ENCODE measurements at places on chromosomes 16 and 17. TPM values are rescaled to one million over a fixed set of nuclear protein-coding genes. Genes with fewer than 3 reads are reported as not detected.
A peak's percentile ranks its signal among the peaks of the same experiment; 100 is the strongest.

- DNase-seq, result no peak
These were observed 20.1 kb upstream of the YWHAE start for GRCh38 chr17:1420163-1420562.

- DNase-seq, result no peak
These were observed 13.7 kb downstream of the TIMM22 start for GRCh38 chr17:1010586-1010985.

DNA sequence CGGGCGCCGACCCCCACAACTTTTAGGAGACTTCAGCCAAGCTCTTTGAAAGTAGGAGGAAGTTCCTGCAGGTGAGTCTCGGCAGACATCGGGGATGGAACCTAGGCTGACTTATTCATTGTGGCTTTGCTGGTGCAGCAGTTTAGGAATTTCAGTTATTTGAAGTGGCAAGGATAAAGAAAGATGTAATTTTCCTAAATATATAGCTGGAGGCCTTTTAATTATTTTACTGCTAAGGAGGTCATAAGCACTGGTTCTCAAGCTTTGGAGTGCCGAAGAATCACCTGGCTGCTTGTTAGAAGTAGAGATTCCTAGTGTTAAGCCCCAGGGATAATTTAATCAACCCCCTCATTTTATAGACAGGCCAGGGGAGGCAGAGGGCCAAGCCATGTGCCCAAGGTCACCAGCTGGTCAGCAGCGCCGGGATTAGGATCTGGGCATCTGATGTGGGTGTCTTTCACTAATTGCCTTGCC, 28.9 kb upstream of the BCAR1 start:
- no peak for DNase-seq

DNA sequence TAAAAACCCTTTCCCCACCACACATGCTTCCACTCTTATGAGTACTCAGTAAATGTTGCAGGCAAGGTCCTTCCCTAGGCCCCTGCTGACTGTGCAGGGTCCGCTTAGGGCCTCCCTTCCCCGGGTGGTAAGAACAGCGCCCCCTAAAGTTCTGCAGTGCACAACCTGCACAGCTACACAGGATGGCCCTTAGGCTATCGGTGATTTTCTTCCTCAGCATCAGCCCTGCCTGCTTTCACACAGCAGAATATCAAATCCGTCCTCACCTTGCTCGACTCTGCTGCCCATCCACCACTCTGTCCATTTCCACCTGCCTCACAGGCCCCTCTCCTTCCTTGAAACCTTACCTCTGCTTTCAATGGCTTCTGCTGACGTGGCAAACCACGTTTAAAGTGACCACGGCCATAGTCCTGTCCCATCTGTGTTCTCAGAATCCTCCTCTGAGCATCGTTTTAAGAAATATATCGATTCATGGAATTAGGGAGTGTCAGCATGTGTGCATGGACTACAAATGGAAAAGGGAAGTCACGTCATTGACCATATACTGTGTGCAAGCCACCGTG, 51.4 kb upstream of the TMEM132E start:
- DNase-seq, result no peak

DNA sequence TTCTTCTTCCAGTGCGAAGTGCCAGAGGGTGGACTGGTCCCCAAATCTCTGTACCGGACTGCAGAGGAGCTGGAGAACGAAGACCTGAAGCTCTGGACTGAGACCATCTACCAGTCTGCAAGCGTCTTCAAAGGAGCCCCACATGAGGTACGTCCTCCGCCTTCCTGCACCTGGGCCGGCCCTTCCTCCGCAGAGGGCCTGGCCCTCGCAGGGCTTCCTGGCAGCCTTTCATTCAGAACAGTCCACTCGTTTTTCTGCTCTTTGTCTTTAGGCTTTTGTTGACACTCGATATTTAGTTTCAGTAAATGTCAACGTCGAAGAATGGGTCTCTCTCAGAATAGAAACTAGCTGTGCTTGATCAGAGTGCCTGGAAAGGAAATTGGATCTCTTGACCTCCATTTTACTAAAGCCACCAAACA, 68.6 kb downstream of the SEC14L1 start:
- no peak for DNase-seq

GRCh38 chr17:57902800-57903759, 52.1 kb downstream of the CUEDC1 start:
- DNase-seq, result peak; percentile 92

- DNase-seq, result peak; percentile 59
These were observed 12.3 kb upstream of the UBE2I start for GRCh38 chr16:1297018-1297696.

DNA sequence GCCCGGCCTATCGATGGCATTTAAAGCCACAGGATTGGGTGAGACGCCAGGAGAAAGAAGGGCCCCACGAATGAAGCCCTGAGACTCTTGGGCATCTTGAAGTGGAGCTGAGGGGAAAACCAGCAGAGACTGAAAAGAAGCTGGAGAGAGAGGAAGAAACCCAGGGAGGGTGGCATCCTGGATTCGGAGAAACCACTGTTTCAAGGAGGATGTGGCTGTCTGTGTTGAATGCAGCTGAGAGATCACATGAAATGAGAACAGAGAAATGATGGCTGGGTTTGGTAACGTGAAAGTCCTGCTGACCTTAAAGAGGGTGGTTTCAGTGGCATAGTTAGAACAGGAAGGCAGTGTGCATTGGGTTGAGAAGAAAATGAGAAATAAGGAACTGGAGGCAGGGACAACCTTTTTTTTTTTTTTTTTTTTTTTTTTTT, 3.8 kb downstream of the TNFSF12 start:
- DNase-seq, result no peak

- no peak for DNase-seq
These were observed 483.7 kb downstream of the SOX9 start for GRCh38 chr17:72604518-72604917.

TSEN54 gene
- 11.9 TPM for total RNA-seq

GNAO1 gene
- 3.4 TPM for total RNA-seq

RPH3AL gene
- 1.2 TPM for total RNA-seq

FADS6 gene
- total RNA-seq, result not detected

EZH1 gene
- total RNA-seq, result 9.7 TPM

SLC12A3 gene
- total RNA-seq, result not detected

PRM1 gene
- not detected for total RNA-seq

CCDC200 gene
- total RNA-seq, result not detected

ARL5C gene
- total RNA-seq, result not detected
